ENCODE measurements at places on chromosomes 11 and 22. TPM values are rescaled to one million over a fixed set of nuclear protein-coding genes. Genes with fewer than 3 reads are reported as not detected.

The OR52A1 gene
- total RNA-seq: not detected

The IFT27 gene
- total RNA-seq: 18.2 TPM

The PIWIL4 gene
- total RNA-seq: 0.21 TPM

The CALCA gene
- 0.29 TPM for total RNA-seq

DNA sequence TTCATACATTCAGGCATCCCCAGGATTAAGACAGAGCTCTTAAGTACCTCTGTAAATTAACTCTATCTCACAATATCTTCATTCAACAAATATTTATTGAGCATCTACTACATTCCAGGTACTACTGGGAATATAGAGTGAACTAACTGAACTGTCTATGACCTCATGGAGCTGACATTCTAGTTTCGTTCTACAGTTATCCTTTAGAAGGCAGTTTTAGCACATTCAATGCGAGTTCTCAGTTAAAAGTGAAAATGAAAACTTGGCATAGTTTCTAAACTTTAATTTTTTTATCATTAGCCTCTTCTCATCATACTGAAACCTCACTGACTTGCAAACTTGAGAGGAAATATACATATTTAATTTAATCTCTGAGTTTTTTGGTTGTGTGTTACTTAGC is 10.7 kb upstream of the MS4A6E start:
- H3K27ac ChIP-seq: no peak overlapping the region
- peaks cover 2% of the 10 kb centered on the region for H3K36me3 ChIP-seq
- no peak for DNase-seq
- H3K27me3 ChIP-seq: peaks cover 40% of the 10 kb centered on the region
- H3K4me3 ChIP-seq: no peak overlapping the region

DNA sequence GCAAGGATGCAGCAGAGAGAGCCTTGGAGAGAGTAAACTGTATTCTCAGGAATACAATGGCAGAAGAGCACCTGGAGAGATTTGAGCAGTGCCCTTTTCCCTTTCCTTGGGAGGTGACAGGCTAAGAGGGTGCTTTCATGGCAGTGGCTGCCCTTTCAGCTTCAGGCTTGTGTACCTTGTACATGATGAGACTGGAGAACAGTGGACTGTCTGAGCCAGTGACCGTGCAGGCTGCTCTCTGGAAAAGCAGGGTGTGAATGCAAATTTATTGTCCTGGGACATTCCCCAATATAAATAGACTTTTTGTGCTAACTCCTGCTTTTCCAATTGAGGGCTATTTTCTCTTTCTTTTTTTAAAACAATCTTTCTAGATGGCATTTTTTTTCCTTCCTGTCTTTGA is 99.3 kb downstream of the TRIM44 start:
- peaks cover 34% of the 10 kb centered on the region for H3K4me1 ChIP-seq
- H3K36me3 ChIP-seq: peaks cover 59% of the 10 kb centered on the region
- no peaks in the 10 kb centered on the region for H3K27me3 ChIP-seq
- H3K4me3 ChIP-seq: no peak overlapping the region
- DNase-seq: no peak
- no peak overlapping the region for H3K27ac ChIP-seq

DNA sequence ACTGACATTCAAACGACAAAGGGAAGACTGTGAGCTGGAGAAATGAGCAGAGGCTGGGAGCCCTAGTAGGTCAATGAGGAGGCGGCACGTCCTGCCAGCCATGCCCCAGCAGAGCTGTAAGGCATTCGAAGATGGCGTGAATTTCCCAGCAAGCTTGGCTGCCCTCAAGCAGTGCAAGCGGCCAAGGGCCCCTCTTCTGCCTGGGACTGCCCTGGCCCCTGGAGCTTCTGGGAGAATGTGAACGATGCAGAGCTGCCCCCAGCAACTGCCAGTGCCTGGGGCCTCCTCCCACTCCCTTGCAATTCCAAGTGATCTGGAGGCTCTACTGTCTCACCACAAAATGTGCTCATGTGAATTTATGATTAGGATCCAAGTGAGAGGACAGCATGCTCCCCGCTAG is 4.3 kb downstream of the PPM1F start:
- H3K27ac ChIP-seq: no peak overlapping the region
- H3K4me3 ChIP-seq: no peak overlapping the region
- no peaks in the 10 kb centered on the region for H3K27me3 ChIP-seq
- H3K36me3 ChIP-seq: peaks cover 2% of the 10 kb centered on the region
- DNase-seq: no peak

DNA sequence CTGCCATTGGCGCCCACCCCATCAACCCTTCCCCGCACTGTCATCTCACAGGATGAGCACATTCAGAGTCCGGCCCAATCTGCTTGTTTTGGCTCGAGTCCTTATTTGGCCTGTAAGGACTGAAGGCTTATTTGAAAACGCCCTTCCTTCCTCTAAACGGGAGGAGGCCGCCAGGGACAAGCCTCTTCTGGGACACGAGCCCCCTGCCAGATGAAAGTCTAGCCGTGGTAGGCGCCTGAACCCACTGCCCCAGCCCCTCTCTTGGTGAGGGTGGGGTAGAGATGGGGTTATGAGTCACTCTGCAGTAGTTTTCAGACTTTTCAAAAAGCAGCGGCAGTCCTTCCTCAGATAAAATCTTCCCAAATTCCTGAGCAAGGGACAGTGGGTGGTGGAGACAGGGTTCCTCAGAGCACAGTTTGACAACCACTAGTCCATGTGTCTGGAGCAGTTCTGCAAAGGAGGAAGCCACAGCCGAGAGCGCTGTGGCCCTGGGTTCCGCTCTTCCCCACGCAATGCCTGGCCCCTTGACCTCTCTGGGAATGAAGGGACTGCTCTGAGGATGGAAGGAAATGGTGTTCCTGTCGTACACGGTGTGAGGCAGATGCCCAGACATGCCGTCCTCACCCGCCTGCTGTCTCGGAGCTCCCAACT is 57.0 kb downstream of the MYH9 start:
- H3K27ac ChIP-seq: peak overlapping the region; percentile 100
- peaks cover 5% of the 10 kb centered on the region for H3K27me3 ChIP-seq
- H3K36me3 ChIP-seq: peaks cover 83% of the 10 kb centered on the region

GRCh38 chr22:45584621-45585436 is 82.1 kb downstream of the FBLN1 start:
- DNase-seq: no peak
- H3K36me3 ChIP-seq: no peaks in the 10 kb centered on the region
- no peak overlapping the region for H3K4me3 ChIP-seq
- no peak overlapping the region for H3K27ac ChIP-seq
- H3K27me3 ChIP-seq: peaks cover 8% of the 10 kb centered on the region

DNA sequence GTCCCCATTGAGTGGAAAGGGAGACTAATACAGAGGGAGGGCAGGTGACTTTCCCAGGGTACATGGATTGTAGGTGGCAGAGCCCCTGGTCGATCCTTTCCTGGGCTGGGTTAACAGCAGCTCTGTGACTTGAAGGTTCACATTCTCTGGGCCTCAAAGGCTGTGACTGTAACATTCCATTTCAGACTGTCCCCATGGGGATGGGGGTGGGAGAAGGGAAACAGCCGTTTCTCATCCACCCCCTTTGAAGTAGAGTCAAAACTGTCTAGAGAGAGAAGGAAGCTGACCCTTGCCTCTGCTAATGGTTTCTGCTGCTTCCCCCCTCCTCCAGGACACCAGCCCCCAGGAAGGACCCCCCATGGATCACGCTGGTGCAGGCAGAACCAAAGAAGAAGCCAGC is 19.2 kb downstream of the MICALL1 start:
- H3K27ac ChIP-seq: no peak overlapping the region
- H3K4me3 ChIP-seq: no peak overlapping the region
- no peaks in the 10 kb centered on the region for H3K4me1 ChIP-seq
- no peaks in the 10 kb centered on the region for H3K27me3 ChIP-seq
- peaks cover 2% of the 10 kb centered on the region for H3K36me3 ChIP-seq

DNA sequence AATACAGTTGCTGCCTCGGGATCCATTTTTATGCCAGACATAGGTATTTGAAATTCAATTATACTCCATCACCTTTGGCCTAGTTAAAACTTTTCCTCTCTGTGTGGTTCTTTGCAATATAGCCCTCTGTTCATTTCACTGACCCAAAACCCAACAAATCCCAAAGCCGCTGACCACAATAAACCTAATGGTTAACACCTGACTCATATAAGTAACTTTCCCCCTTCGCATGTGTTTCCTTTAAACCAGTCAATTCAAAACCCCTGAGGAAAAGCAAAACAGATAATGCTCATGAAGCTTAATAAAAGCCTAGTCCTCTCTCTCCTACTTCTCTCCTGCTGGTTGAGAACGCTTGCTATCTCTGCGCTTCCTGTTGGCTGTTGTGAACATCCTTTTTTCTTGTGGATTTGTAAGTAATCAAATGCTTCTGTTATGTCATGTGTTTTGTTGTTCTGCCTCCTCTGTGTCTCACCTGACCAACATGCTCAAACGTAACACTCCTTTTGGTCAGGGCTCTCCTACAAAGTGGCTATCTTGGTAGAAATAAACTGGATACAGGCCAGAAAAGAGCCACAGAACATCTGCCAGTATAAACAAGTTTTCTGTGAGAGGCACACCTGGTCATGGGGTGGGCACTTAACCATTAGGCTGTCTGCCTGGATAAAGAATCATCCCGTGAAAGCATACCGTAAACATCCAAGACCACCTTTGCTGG is 652.6 kb downstream of the METTL15 start:
- H3K4me1 ChIP-seq: no peaks in the 10 kb centered on the region
- DNase-seq: no peak
- no peak overlapping the region for H3K4me3 ChIP-seq
- no peak overlapping the region for H3K27ac ChIP-seq

DNA sequence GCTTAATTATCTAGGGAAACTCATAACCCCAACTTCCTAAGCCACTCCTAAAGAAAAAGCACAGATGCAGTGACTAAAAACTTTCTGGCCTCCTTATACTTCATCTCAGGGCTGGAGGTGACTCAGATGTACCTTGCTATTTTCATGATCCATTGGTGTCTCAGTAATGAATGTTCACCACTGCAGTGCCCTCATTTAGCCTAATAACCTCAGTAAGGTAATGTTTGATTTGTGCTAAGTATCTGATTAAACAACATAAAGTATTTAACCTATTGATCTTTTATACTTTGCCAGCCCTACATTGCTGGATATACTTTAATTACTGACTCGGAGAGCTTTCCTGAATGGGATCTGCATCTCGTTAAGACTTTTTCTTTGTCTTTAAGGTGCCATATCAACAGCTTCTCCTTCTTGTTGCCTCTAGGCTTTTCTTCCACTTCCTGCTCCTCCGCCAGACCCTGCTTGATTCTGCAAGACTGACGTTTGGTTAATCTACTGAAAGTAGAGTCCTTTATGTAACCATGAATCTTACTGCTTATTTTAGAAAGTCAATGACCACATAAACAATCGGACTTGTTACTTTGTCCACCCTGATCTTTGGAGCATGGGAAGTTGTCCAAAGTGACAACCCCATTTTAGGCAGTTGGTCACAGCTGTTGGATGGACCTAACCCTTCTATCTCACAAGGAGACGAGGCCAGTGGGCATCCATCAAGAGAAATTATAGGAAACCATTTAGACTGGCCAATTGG is 303.0 kb downstream of the ST3GAL4 start:
- H3K4me3 ChIP-seq: no peak overlapping the region
- H3K27me3 ChIP-seq: peaks cover 4% of the 10 kb centered on the region
- no peak for DNase-seq
- H3K4me1 ChIP-seq: no peaks in the 10 kb centered on the region
- H3K27ac ChIP-seq: no peak overlapping the region

- H3K4me1 ChIP-seq: peaks cover 51% of the 10 kb centered on the region
- peak overlapping the region; percentile 87 for H3K4me3 ChIP-seq
- no peaks in the 10 kb centered on the region for H3K27me3 ChIP-seq
- DNase-seq: peak; percentile 65
Measured at GRCh38 chr11:62402226-62402959, 16.4 kb upstream of the SCGB1A1 start.

DNA sequence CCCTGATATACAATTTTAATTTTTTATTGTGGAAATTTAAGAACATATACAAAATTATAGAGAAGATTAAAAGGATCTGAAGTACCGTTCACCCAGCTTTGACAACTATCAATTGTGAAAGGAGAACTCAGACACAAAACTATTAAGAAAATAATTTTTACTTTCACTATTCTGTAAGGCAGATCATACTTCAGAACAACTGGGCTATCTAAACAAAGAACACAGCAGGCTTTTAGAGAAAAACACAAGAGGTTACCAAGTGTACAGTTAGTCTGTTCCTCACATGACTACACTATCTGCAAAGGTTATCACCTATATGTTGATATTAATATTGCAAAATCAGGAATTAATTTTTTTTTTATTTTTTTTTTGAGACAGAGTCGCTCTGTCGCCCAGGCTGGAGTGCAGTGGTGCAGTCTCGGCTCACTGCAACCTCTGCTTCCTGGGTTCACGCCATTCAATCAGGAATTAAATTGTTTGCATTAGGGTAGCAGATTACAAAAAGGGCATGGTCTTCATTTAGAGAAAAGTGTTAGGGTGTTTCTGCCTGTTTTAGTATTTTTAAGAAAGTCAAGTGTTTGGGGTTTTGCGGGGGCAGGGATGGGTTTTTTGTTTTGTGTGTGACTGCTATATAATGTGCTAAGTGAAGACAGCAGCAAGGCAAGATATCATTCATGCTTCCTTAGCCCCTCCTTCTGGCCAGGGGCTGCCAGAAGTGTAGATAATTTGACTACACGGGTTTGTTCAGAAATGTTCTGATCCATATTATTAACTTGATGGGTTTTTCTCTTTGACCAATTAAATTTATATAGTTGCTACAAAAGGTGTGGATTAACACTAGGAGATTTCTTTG is 27.6 kb upstream of the SIK2 start:
- peak overlapping the region; percentile 4 for H3K4me3 ChIP-seq
- DNase-seq: no peak
- H3K4me1 ChIP-seq: peaks cover 3% of the 10 kb centered on the region
- H3K27me3 ChIP-seq: peaks cover 8% of the 10 kb centered on the region
- no peak overlapping the region for H3K27ac ChIP-seq

GRCh38 chr11:46874586-46874985 is 28.5 kb upstream of the CKAP5 start:
- no peaks in the 10 kb centered on the region for H3K27me3 ChIP-seq
- no peak overlapping the region for H3K27ac ChIP-seq
- DNase-seq: no peak

DNA sequence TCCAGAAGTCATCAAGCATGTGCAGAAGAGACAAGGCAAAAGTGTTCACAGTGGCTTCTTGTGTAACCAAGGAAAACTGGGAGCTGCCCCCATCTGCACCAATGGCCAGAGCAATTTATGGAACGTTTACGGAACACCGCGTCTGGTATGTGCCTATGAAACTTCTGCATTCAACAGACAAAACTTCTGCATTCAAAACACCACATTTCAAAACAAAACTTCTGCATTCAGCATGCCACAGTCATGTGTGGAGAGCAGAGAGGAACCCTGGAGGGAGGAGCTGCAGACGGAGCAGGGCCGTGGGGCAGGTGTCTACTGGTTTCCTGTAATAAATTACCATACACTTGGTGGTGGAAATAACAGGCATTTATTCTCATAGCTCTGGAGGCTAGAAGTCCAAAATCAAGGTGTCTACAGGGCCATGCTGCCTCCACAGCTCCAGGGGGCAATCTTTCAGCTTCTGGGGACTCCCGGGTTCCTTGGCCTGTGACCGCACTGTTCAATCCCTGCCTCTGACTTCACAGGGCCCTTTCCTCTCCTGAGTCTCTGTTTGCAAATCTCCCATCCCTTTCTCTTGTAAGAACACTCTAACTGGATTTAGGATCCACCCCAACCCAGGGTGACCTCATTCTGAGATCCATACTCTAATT is 32.2 kb downstream of the RPL3 start:
- H3K36me3 ChIP-seq: peaks cover 3% of the 10 kb centered on the region
- no peak overlapping the region for H3K27ac ChIP-seq
- H3K4me3 ChIP-seq: no peak overlapping the region
- H3K27me3 ChIP-seq: no peaks in the 10 kb centered on the region

Measured in activated naive CD8-positive, alpha-beta T cell treated with anti-CD3 and anti-CD28 coated beads for 36 hours (primary cell).